Caco-2 (cell line): ENCODE measurements at places on chromosomes 11 and 22.

- peak; percentile 29 for DNase-seq
Measured at GRCh38 chr11:20364341-20364792, 853 bp downstream of the HTATIP2 start.

GRCh38 chr11:65571940-65572339 lies 398 bp upstream of the FAM89B start:
- peak; percentile 69 for DNase-seq

GRCh38 chr11:48063424-48063978 lies 83.1 kb downstream of the PTPRJ start:
- no peak for DNase-seq

DNA sequence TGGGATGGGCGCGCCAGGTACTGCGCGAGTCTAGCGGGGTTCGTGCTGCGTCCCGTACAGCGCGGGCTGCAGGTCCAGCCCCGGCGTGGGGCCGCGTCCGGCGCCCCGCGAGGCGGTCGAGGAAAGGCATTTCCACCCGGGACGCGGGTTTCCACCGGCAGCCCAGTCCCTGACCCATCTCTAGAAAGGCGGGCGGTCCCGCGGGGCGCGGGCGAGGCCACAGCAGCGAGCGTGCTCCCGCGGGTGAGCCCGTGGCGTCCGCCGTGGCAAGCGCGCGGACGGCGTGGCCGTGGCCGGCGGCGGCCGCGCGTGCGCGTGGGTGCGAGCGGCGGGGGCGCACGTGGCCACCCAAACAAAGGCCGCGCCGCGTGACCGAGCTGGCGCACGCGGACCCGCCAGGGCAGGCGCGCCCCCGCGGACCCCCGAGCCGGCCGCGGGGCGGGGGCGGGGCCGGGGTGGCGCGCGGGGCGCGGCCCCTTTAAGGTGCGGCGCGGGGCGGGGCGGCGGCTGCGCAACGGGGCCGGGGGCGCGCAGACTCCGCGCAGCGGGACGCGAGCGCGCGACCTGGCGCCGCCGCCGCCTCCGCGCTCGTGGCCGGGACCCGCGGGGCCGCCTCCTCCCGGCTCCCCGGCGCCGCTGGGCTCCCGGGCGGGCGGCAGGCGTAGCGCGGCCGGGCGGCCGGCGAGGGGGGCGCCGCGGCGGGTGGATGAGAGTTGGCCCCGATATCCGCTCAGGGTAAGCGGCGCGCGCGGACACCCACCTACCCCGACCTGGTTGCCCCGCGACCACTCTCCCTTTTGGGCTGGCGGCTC lies 39.3 kb upstream of the CELSR1 start:
- peak; percentile 70 for DNase-seq
